ENCODE measurements at places on chromosomes 5 and 9.
A peak's percentile ranks its signal among the peaks of the same experiment; 100 is the strongest.

DNA sequence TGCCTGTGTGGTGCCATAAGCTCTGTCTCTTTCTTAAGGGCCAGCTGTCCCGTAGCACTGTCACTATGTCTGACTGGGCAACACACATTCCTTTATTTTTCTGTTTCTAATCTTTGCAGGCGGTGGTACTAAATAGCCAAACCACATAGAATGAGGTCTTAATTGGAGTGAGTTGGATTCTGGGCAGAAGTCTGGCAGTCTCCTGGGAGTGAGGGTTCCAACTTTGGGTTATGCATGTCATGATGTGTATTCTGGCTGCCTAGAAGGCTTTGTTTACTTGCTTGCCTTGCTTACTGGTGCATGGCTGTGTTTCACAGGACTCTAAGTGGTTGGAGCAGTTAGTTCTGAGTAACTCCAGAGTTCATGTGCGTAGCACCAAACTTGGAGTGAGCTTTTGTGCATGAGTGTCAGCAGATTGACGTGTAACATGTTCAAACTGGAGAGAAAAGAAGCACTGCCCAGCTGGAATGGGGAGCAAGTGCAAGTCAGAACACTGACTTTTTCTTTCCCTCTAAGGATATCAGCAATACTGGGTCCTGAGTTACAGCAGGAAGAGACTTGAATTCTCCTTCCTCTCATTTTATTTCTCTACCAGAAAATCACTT, 185.8 kb downstream of the PCSK1 start:
- DNase-seq, result no peak

DNA sequence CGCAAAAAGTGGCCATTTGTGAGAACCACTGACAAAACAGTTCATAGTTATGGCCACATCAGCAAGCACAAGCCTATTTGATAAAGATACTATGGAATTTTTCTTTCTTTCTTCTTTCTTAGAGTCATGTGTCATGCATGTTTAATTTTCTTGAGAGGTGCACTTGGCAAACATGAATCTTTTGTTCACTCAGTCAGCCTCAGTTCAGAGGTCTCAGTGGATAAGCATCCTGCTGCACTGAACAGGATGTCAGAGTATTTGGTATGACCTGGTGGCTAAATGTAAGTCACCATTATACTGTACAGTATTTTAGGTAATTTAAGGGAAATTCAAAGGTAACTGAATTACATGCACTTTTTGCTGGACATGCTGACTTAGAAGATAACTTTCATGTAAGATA, 5.4 kb downstream of the NNT start:
- DNase-seq, result no peak

DNA sequence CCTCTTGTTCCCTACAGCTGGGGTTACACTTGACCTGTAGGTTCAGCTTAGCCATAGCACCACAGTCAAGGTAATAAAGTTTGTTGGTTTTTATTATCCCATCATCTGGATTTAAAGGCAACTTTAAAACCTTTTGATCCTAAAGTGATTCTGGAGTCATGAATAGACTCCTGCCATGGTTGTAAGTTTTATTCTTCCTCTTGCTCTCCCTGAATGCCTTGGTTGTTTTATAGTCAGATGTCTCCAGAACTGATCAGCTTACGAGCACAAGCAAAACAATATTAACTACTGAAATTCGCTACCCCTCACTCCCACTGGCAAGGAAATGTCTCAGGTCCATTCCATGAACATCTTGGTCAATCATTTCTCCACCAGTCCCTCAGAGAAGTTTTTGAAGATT, 1328.6 kb downstream of the PTPRD start:
- no peak for DNase-seq

GRCh38 chr5:135714126-135714894, 120.2 kb upstream of the SLC25A48 start:
- DNase-seq, result no peak

DNA sequence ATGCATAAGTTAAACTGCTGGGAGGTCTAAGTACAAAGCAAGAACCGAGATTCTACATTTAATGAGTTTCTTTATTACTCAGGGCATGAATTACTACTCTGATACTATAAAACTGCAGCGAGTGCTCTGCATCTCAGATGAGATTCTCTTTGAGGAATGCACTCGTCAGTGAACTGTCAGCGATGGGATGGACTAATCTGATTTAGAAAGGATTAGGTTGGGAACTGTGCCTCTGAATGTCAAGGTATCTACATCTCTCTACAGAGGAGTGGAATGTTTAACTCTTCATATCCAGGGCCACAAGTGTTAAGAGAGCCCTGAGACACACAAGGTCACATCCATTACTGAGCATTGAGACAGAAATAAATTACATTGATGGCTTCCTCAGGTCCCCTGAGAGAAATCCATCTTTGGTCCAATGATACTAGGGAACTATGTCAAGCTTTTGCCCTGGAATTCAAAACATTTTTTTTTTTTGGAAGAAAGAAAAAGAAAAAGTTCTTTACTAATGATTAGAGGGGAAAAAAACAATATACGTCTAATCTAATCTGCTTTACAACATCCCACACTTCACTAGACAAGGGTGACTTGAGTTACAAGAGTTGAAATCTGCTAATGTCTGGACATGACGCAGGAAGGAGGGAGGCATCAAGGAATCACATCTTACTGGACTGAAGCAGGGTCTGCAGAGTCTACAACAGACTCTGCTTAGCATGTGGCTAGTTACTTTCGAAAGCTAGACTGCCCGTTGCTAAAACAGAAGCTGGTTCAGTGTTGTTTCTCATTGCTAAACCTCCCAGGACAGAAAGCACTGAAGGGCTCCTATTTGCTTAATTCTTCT, 270.0 kb upstream of the TLE4 start:
- DNase-seq, result peak; percentile 13

- DNase-seq, result no peak
Observed at GRCh38 chr9:134551644-134552348, 89.8 kb upstream of the COL5A1 start.

- peak; percentile 59 for DNase-seq
Observed at GRCh38 chr9:2662496-2662895, 40.9 kb downstream of the VLDLR start.

- no peak for DNase-seq
Observed at GRCh38 chr9:133054966-133055365, 6.8 kb upstream of the CEL start.

DNA sequence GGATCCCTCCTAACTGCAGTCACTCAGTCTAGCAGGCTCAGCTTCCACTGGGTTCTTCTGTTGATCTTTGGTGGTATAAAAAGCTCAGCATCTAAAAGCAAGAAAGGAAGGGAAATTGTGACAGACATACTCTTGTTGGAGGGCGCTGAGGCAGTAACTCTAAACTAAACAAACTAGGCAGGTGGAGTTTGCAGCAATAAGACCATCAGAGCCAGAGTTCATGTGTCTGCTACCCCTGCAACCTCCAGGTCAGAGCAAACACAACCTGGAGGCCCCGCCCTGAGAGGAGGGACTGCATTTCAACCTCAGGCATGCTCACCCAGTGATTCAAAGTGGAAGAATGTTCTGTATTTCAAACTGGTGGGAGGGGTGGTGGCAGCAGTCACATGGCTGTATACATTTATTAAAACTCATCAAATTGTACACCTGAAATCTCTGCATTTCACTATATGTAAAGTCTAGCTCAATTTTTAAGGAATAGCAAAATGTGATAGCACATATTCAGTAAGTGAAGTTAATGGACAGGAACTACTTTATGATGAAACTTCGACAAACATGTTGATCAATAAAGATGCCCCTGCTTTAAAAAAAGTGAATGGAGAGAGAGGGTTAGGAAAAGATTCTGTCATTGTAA, 7.1 kb downstream of the ACTL7A start:
- no peak for DNase-seq

- no peak for DNase-seq
Observed at GRCh38 chr9:120365386-120365785, 214.6 kb downstream of the CDK5RAP2 start.

GRCh38 chr5:22521521-22521920, 331.6 kb downstream of the CDH12 start:
- DNase-seq, result no peak

DNA sequence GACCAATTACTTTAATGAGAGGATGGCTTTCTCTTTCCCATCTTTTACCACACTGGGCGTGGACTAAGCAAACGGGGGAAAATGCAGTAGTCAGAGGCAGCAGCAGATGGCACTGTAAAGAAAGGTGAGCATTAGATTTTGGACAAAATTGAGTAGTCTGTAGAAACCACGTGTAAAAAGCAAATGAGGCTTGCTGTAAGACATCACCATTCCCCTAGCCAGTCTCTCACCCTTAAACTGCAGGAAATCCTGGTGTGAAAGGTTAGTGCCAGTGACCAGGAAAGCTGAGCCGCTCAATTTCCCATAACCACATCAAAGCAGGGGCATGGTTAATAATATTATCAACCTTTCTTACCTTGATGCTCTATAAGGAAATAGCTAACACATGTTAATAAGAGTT, 31.8 kb downstream of the SPATA31C2 start:
- DNase-seq, result peak; percentile 32

GRCh38 chr9:8206720-8207119, 407.1 kb upstream of the DMAC1 start:
- DNase-seq, result no peak

DNA sequence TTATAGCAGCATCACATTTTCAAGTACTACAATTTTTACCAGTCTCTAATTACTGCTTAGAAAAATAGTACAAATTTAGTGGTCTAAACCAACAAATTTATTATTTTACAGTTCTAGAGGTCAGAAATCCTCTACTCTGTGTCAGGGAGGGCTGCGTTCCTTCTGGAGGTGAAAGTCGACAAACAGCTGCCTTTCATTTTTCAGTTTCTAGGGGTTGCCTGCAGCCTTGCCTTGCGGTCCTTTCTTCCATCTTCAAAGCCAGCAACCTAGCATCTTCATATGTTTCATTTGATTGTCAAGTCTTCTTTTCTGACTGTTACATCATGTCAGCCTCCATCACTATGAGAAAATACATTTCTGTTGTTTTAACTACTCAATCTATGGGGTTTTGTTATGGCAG, 1022.1 kb downstream of the CDH18 start:
- DNase-seq, result no peak

Data from iPS-NIHi11 (cell line).